ENCODE measurements at places on chromosomes 5 and 9.

GRCh38 chr5:175551266-175551665, 72.9 kb downstream of the SFXN1 start:
- no peak for DNase-seq

- no peak for DNase-seq
These were observed 10.7 kb downstream of the SMAD5 start for GRCh38 chr5:136143312-136143711.

GRCh38 chr5:170154744-170155143, 49.0 kb downstream of the FOXI1 start:
- DNase-seq, result no peak

DNA sequence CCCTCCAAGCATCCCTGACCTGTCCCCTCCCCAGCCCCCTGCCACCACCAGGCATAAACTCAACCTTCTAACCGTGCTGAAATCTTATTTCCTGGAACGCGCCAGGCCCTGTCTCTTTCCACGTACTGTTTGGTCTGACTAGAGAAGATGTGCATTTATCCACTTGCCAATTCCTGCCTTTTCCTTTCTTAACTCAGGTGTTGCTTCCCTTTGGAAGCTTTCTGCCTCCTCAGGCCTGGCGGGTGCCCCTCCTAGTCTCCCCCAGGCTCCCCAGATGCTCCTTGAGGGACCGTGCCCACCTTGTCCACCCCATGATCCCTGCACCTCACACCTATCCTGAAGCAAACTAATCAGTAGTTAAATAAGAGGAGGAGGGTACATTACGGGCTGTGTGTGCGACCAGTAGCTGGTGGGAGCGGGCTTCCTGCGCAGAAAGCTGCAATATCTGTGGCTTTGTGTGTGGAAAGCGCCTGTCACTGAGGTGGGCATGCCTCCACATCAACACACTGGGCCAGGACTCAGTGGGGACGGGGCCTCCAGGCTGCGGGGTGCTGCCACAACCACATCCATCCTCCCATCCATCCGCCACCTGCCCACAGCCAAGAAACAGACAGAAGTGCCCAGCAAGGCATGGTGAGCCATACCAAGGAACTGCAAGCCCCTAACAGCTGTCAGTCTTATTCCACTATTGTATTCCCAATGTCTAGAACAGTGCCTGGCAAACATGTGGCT, 73.5 kb downstream of the COL23A1 start:
- no peak for DNase-seq

DNA sequence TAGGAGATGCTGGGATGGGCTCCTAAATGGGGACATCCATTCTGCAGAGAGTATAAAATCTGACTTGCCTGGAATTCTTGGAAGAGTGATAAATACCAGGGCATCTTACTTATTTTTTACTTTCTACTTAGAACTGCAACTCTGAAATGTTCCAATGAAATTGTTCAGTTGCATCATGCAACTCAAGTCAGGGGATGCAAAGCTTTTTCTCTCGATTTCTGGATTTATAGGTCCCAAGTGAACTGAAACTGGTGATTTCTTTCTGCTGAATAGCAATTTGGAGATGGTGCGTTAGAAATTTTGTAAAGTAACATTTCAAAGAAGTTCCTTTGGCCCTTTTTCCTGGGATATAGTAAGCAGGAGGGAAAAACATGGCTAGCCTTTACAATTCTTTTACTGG, 238.4 kb upstream of the CD180 start:
- no peak for DNase-seq

DNA sequence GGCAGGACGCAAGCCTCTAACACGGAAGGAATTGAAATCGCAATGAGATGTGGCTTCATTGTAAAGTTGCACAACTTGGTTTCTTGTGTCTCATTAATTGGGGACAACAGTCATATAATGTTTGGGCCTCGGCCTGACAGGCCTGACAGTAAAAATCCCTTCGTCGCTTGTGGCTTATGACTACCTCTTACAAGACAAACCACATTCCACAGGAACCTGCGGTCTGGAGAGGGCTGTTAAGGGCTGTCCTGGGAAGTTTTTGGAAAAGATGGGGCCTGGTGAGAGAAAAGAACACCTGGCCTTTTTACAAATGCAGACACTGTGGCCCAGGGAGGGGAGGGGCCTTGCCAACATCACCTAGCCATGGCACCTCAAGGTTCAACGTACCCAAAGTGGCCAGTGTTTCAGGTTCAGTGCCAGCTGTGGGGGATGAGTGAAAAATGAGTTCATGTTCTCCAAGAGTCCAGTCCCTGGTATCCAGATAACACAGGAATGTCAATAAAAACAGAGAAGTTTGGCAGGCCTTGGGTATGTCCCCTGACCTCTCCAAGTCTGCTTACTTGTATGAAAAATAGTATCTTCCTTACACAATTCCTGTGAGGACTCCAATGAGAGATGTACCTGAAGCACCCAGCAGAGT, 22.2 kb downstream of the SHB start:
- peak; percentile 55 for DNase-seq

DNA sequence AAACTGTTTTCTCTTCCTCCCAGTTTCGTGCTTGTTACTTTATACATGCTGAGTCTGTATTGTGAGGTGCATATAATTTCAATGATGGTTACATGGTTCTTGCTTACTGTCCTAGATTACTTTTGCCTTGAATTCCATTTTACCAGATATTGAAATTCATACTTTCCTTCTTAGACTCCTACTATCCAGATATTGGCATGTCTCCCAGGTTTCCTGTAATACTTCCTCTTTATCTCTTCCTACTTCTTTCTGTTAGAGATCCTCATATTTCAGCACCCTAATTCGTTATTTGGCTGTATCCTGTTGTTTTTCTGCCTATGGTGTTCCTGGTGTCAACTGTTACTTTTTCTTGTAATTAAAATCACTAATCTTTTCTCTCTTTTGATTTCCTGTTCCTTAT, 522.1 kb downstream of the CCDC171 start:
- no peak for DNase-seq

DNA sequence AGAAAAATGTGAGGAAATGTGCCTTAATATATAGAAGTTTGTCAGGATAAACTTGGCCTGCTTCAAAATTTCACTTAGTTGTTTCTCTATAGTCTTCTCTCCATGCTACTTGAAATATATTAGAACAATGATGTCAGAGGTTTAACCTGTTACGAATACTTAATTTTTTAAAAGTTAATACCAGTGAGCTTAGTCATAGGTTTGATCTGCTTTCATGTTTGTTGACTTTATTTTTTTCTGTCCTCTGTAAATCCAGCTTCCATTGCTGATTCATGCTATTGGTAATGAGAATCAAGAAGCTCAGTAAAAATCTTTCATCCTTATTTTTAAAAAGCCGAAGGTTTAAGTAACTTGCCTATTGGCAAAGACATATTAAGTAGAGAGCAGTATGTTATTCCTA, 27.9 kb downstream of the BDP1 start:
- DNase-seq, result no peak

DNA sequence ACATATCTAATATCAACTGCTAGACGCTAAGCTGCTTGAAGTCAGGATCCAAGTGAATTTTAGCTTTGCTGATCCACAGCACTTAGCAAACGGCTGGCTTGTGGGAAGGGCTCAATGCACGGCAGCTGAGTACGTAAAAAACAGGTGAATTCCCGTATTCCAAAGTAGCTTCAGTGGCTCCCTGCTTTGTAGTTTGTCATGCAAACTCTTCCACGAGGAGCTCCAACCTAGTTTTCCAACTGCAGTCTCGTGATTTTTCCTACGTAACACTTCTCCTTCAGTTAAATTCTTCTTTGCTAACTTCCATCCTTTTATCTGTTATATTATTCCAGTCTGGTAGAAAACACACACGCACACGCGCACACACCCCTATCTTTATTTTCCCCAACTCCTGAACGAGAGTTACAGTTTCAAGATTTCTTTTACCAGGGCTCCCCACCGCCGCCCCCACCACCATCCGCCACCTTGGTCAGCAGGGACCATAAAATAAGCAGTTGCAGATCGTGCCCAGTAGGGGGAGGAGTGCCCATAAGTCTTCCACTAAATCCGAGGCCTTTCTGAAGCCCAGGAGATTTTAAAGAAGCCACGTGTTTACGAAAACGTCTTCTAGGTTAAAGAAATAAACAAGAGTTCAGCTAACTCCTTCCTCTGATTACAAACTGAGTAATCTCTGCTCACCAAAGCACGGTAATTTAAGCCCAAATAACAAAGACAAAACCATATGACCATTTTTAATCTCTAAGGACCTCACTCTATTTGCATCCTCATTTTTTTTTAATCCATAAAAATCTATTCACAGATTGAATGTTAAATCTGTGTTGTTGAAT, 34.8 kb upstream of the TRIO start:
- DNase-seq, result peak; percentile 81

DNA sequence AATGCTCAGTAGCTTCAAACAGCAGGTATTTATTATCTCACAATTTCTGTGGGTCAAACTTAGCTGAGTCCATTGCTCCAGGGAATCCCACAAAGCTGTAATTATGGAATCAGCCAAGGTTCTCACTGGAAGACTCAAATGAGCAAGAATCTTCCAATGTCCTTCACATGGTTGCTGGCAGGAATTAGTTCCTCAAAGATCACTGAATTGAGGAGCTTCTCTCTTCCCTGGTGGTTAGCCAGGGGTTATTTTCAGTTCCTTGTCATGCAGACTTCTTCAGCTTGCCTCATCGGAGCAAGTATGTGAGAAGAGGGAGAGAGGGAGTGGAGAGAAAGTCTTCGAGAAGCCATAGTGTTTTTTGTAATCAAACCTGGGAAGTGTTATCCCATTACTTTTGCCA, 2331.9 kb downstream of the MAT2B start:
- DNase-seq, result no peak

DNA sequence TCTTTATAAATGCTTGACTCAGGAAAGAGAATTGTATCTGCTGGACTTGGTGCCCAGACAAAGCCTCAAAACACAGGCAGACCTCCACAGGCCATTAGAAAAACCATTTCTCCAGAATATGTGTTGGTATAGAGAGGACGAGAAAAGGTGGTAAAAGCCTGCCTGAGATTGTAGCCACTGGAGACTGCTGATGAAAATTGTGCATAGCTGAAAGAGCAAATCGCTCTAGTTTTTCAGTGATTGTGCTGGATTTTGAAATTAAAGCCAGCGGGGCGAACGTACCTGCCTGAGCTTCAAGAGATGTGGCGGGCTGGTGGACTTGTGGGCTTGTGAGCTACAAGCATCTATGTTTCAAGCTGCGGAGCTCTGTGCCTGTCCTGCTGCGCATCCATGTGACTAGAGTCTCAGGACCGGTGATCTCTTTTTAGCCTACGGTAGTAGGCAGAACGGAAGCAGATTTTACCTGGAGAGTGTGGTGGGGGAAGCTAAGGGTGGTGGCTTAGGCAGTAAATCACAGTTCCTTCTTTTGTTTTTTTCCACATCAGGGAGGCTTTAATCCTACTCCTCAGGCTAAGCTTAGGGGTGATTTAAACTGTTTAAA, 193.6 kb downstream of the SREK1 start:
- no peak for DNase-seq

Measured in T47D (cell line).